Kidney epithelial cell (primary cell): ENCODE measurements at places on chromosomes 13 and 19. TPM values are rescaled to one million over a fixed set of nuclear protein-coding genes. Genes with fewer than 3 reads are reported as not detected.

GRCh38 chr19:49256691-49257090, 68.3 kb downstream of the SLC6A16 start:
- DNase-seq, result no peak

DNA sequence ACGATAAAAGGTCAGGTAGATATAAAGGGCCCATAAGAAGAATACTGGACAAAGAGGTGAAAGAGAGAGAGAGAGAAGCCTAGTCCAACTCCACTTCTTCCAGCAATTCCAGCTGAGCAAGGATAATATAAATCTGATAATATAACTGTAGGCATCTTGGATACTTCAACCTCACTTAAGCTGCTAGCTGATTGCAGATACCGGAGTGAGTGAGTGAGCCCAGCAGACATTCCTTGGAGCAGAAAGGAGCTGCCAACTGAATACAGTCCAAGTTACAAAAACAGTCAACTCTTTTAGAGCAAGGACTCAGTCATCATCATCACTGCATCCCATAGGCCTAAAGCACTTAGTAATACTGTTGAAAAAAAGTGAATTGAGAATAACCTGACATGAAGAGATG, 387.6 kb downstream of the SLITRK6 start:
- no peak for DNase-seq

GRCh38 chr19:23541991-23542390, 145.0 kb downstream of the ZNF675 start:
- no peak for DNase-seq

- no peak for DNase-seq
Measured at GRCh38 chr13:94590744-94591143, 5.2 kb downstream of the TGDS start.

DNA sequence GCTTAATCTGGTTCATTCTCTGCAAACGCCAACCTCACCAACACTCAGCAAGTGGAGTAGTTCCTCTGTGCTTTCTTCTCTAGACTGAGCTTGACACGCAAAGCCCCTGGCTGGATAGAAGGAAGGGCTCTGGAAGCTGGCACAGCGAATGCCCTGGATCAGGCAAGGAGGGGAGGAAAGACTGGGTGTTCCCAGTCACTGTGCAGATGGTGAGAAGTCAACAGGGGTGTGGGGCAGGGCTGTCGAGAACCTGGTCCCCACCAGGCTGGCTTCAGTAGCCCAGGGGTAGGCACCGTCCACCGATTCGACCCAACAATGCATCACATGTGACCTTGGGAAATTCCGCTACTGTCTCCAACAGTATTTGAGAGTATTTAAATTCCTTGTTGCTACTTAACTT, 65.5 kb downstream of the TSHZ3 start:
- no peak for DNase-seq

DNA sequence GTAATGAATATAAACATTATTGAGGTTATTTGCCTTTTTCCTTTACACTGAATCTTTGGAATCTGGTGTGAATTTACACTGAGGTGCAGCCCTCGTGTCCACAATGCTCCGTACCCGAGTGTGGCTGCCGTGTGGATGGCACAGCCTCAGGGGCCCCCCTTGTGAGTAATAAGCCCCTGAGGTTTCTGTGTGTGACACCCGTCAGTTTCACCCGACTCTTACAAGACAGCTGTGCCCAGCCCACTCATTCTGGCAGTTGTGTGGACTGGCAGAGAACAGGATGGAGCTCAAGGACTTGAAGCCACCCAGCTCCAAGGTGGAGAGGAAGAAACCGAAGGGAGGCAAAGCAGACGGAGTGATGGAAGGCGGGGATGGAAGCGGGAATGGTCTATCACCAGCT, 7.8 kb downstream of the PROZ start:
- DNase-seq, result no peak

DNA sequence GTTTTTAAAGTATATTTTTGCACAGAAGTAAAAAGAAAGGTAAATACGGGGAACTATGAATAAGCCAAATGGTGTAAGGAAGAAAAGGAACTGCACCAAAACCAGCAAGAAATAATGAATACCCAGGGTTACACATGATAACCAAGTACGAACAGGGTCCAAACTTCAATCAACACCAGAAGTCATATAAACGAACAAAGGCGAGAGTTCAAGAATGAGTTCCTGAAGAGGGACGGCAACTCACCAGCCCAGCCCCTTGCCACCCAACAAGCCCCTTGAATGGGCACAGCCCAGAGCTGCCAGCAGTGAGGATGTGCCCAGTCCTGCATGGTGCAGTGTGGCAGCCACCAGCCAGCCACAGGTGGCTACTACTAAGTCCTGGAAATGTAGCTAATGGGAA, 132.1 kb downstream of the RNF17 start:
- no peak for DNase-seq

DNA sequence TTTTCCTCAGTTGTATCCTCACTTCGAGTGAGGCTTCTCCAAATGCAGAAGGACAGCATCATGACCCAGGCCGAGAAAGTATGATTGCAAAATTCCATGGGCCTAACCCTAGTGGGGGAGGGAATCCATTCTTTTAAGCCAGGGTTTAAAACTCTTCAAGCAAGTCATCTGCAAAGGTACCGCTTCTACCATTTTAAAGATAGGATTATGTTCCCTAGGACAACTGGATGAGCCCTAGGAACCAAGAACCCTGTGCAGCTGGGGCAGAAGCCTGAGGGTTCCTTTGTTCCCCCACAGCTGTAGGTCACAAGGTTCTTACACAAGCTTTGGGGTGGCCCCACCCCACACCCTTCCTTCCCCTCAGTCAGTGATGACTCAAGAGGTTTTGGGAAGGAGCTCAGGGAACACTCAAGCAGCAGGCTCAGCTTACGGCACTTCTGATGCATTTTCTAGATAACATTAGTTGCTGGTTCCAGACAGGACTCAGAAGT, 13.5 kb downstream of the ARL11 start:
- no peak for DNase-seq

- no peak for DNase-seq
Measured at GRCh38 chr13:67229481-67230403, at the start of gene PCDH9. Gene PCDH9, minus strand, starts transcription at chr13:67230336. Its CDS starts 1,896 bp downstream, at chr13:67228440.

GRCh38 chr13:55230570-55230908, 1910.2 kb upstream of the PRR20A start:
- no peak for DNase-seq

DNA sequence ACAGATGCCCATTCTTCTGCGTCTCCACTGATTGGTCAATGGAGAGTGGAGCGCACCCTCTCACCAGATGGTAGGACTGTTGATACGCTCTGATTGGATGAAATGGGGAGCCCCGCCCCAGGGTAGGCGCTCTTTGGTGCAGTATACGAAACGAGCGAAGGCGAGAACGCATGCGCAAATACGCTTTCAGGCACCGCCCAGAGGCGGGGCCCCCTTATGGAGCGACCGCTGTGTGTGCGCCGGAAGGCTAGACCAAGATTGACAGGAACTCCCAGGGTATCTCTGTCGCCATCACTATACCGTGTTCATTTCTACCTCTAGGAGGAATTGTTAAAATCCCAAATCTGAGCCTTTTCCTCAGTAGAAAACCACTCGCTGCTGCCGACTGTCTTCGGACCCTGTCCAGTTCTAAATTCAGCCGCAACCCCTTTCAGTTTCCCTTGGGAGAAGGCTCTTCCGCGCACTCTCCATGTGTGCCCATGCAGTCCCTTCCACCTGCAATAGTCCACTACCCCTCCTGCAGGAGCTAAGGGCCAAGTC, 720 bp upstream of the HNRNPL start:
- no peak for DNase-seq

GRCh38 chr13:98834254-98834960, 81.9 kb upstream of the SLC15A1 start:
- DNase-seq, result no peak

DNA sequence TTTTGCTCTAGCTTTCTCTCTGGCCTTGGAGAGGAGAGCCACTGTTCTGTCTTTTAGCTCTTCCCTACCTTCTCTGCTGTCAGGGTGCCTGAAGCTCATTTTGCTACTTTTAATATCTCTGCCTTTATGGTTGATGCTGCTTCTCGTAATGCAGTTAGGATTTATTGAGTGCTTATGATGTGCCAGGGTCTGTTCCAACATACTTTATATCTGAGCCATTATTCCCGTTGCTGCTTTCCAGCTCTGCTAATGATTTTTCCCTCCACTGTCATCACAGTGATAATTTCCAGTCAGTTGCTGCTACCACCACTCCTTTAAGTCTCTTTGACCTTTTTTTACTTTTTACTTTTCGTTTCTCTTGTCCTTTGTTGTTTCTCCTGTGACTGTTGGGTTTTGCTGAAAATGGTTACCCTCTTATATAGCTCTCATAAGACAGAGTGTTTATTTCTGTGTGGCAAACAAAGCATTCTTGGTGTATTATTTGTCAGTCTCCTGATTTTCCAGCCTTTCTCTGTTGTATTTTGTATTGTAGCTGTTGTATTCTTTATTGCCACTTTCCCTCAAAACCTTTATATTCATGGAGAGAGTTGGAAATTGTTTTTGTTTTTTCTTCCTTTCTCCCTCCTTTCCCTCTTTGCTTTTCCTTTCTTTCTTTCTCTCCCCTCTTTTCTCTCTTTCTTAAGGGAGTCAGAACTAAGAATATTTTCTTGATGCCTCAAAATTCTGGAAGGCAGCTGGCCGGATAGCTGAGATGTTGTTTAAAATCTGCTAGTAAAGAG, 37.4 kb downstream of the COG6 start:
- no peak for DNase-seq

DNA sequence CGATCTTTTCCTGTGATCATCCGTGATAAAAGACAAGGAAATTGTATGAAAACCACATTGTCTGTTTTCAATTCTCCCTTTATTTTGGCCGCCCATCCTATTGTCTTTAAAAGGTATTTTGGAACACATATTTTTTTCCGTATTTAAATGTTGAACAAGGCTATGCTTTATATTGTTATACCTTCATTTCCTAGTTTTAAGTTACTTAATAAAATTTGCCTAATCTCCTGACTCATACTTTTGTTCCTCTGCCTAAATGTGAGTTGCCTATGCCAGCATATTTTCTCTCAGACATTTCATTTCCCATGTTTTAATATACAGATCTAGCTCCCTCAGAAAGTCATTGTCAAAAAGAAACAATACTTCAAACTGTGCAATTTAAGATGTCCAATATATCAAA, 104.2 kb downstream of the SLITRK6 start:
- DNase-seq, result no peak

DNA sequence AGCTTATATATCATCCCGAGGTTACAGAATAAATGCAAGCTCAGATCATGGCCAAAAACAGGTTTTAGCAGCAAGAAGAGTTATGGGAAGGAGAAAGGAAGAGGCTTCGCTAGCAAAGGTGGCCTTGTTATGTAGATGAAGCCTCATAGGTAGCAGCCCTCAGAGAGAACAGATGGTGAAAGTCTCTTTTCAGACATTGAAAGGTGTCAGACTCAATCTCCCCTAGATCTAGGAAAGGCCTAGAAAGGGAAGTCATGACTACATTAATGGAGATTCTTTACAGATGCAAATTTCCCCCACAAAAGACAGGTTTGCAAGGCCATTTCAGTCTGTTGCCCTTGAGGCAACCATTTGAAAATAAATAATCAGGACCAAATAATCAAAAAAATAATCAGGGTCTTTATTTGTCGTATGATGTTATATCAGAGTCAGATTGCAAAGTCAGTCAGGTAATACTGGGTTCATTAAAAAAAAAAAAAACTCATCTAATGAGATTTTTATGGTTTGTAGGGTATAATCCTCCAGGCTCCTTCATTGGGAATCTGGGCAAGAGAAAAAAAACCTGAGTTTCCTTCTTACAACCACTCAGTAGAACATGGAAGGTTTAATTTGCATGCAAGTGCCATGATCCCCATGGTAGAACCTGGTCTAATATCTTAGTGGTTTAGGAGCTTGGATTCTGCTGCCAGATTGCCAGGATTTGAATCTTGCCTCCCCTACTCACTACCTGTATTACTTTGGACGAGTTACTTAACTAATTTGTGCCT, 50.8 kb upstream of the HTR2A start:
- no peak for DNase-seq

GRCh38 chr19:33408538-33409434, 35.3 kb downstream of the CEBPG start:
- no peak for DNase-seq

GRCh38 chr19:11361037-11361770, 6.0 kb downstream of the PLPPR2 start:
- DNase-seq, result no peak

DNA sequence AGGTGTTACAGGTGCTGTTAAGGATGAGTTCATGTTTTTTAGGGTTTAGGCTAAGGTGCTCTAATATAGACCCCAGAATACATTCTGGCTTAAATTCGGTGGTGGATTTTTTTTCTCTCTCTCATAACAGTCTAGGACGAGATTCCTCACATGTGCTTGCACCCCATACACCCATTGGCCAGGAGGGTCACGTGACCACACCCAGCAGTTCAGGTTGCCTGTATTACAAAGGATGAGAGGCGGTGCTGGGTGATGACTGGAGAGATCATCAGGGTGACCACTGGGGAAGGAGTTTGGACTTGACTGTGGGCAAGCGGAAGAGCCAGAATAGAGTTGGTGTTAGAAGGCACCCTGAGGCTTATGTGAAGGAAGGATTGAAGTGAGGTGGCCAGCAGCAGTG, 27.7 kb downstream of the PPP2R1A start:
- no peak for DNase-seq

- DNase-seq, result no peak
Measured at GRCh38 chr19:52621376-52621775, 16.8 kb downstream of the ZNF83 start.

GRCh38 chr13:67792151-67792676, 562.1 kb upstream of the PCDH9 start:
- no peak for DNase-seq

DNA sequence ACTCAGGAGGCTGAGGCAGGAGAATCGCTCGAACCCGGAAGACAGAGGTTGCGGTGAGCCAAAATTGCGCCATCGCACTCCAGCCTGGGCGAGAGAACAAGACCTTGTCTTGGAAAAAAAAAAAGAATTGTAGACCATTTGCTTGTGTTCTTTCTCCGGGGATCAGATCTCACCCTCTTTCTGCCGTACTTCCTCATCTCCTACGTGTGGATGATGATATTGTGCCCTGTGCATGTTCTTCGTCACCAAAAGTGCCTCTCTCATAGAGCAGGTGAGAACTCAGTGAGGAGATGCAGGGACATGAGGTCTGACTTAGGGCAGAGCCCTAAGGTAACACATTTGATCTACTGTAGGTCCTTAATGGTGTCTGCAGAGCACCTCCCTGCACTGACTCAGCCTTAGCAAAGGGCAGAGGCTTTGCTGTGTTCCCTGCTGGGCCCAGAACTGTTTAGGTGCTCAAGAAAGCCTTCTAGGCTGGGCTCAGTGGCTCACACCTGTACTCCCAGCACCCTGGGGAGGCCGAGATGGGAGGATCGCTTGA, 1.3 kb downstream of the APOC2 start:
- DNase-seq, result no peak

Gene CGB3
- total RNA-seq, result not detected in 2 replicates

Gene KL
- total RNA-seq, result 2.0 and 2.4 TPM in 2 replicates

Gene PIP5K1C
- 26.5 and 26.6 TPM in 2 replicates for total RNA-seq

Gene ZNF610
- total RNA-seq, result 4.5 and 5.8 TPM in 2 replicates

Gene SYT3
- 0.29 and 0.55 TPM in 2 replicates for total RNA-seq

Gene PCDH20
- total RNA-seq, result 0.75 and 1.6 TPM in 2 replicates

Gene FGF21
- 0.13 TPM in 1 of 2 replicates, not detected in the other for total RNA-seq

Gene NKPD1
- total RNA-seq, result 0.07 and 0.46 TPM in 2 replicates

Gene IZUMO2
- not detected in 2 replicates for total RNA-seq

Gene CEACAM7
- not detected in 2 replicates for total RNA-seq

Gene ELAVL3
- total RNA-seq, result not detected in 2 replicates

Gene DLEU7
- not detected in 2 replicates for total RNA-seq

Gene GARIN5A
- 8.5 and 9.9 TPM in 2 replicates for total RNA-seq

Gene CYP4F8
- not detected in 2 replicates for total RNA-seq

Gene KIR2DL4
- not detected in 2 replicates for total RNA-seq

Gene SLAIN1
- total RNA-seq, result 17.1 TPM in 2 replicates

Gene PALM
- total RNA-seq, result 42.8 and 49.8 TPM in 2 replicates

Gene LYPD3
- 0.33 and 0.62 TPM in 2 replicates for total RNA-seq
